Activated naive CD4-positive, alpha-beta T cell treated with anti-CD3 and anti-CD28 coated beads, Interleukin-2, amount 50 U/mL, for 72 hours (primary cell): ENCODE measurements at places on chromosomes 3 and 15.

- no peak for DNase-seq
These were observed 560.8 kb upstream of the TBL1XR1 start for GRCh38 chr3:177758126-177758525.

GRCh38 chr3:6179761-6180160, 681.2 kb upstream of the GRM7 start:
- DNase-seq, result no peak

DNA sequence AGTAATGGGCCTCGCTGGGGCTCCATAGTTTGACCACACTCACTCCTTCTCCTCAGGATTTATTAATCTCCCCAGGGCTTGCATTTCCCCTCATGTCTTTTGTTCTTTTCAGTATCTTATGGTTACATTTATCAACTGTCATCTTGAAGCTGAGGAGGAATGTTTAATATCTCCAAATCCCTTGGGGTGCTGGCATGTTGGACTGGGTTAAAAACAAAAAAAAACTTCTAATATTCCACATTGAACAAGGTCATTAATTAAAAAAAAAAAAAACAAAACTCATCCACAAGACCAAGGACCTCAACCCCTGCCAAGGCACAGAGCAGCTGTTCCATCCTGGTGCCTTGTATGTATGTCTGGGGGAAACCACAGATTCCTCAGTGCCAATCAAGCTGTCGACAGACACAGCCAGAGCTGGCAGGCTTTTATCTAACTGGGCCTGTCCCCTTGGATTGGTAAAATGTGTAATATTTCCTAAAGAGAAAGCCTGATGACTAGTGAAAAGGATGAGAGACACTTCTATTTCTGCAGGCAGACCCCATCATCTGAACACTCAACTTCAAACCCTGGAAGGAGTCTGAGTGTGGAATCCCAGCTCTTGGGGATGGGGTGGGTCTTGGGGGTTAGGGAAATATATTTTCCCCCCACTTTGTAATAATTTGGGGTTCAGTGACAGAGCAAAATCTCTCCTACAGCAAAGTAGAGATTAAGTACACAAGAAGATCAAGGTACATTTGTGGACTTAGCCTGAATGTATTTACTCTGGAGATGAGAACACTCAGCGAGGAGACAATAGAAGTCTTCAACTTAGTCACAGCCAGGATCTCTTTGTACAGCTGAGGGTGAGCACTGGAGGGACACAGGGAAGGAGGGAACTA, 69.1 kb downstream of the TTC23 start:
- no peak for DNase-seq

- no peak for DNase-seq
These were observed 6.4 kb upstream of the FAM219B start for GRCh38 chr15:74913041-74913440.

- DNase-seq, result no peak
These were observed 55.2 kb downstream of the PCSK6 start for GRCh38 chr15:101434032-101434920.

- DNase-seq, result no peak
These were observed 72.9 kb downstream of the NSMCE3 start for GRCh38 chr15:29196722-29197121.

DNA sequence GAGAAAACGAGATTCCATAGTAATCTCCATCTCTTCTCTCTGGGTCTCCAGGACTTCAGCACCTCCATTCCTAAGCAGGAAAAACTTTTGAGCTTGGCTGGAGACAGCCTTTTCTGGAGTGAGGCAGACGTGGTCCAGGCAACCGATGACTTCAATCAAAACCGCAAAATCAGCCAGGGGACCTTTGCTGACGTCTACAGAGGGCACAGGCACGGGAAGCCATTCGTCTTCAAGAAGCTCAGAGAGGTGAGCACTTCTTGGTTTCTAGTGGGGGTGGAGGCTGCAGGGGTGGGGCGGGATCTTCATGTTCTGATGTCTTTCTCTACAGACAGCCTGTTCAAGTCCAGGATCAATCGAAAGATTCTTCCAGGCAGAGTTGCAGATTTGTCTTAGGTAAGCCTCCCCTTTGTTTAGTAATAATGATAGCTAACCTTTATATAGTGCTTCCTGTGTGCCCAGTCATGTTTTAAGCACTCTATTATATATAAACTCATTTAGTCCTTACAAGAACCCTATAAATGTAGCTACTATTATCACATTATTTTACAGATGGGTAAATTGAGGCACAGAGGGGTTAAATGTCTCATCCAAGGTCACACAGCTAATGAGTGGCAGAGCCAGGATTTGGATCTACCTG, 35.0 kb upstream of the TATDN2 start:
- DNase-seq, result no peak

DNA sequence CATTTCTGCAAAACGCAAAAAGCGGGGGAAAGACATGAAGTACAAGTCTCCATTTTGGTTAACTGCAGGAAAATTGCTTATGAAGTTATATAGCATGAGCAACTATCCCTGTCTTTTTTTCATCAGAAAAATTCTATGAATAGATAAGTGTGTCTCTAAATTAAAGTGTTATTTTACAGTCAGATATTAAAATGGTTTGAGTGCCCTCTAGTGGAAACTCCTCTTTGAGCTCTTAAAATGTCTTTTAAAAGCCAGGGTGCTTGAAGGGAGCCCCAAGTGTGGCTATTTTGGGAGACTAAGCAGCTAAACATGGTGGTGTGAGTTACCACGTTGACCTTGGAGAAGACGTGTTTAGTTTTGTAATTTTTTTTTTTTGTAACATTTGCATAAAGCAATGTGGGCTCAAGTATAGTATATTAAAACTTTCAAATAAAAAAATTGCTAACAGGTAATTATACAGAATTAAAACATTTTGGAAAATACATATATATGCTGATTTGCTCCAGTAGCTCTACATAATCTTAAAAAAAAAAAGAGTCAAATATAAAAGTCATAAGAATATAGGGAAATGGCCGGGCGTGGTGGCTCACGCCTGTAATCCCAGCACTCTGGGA, 77.2 kb downstream of the PPP2R3A start:
- no peak for DNase-seq

DNA sequence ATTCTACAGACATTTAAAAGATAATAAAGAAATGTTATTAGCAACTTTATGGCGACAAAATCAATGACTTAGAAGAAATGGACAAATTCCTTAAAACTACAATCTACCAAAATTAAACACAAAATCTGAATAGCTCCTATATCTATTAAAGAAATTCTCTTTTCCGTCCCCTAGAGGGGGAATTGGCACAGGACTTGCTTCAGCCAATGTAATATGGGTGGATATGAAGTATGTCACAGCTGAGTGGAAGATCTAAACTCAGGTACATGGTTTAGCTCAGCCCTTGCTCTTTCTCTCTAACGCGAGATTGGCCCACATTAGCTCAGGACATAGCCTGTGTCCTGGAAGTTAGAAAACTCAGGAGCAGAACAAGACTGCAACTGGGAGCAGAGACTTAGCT, 79.3 kb downstream of the DNAH12 start:
- no peak for DNase-seq

GRCh38 chr3:46517016-46517783, 19.4 kb downstream of the RTP3 start:
- no peak for DNase-seq

- no peak for DNase-seq
These were observed 10.5 kb downstream of the FBXL2 start for GRCh38 chr3:33287672-33288282.

DNA sequence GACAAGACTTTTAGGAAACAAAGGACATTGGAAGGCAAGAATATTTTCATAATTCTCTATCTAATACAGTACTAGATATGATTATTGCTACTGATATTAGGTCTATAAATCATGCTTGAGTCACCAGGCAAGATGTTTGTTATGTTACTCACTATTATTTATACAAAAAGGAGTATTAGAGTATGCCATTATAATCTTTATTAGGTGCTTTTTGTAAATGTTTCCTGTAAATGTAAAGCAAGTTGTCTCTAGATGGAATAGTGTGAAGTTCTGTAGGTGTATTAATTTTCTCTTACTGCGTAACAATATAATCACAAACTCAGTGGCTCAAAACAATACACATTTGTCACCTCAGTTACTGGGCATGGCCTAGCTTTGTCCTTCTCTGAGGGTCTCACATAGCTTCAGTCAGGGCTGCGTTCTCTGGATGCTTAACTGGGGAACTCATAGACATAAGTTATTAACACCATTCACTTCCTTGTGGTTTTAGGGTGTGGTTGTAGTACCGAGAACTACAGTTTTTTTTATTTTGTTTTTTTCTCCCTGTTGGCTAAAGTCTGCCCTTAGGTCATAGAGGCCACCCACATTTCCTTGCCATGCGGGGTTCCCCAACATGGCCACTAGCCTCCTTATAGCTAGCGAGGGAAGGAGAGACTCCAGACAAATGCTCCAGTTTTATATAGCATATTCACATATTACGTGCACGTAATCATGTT, 20.3 kb upstream of the MAP3K13 start:
- no peak for DNase-seq

GRCh38 chr3:31613177-31613576, 80.5 kb downstream of the STT3B start:
- no peak for DNase-seq

GRCh38 chr15:73630921-73631362, 2.2 kb downstream of the NPTN start:
- no peak for DNase-seq
